ENCODE measurements at places on chromosomes 7 and 10.

DNA sequence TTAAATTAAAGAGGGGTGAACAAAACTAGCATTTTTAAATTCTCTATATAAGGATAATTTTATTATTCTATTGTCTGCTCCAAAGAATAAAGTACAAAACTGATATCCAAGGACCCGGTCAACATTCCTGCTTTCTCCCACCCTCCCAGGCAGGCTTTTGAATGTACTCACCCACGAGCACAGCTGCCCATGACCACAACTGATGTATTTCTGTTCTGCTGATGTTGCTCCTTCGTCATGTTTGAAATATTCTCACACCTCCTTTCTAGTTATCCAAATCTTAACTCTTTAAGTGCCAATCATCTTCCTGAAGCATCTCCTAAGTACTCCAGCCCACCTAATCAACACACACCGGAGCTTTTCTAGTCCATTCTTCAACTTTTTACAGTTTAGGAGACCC lies 46.7 kb downstream of the CALD1 start:
- DNase-seq = no peak

DNA sequence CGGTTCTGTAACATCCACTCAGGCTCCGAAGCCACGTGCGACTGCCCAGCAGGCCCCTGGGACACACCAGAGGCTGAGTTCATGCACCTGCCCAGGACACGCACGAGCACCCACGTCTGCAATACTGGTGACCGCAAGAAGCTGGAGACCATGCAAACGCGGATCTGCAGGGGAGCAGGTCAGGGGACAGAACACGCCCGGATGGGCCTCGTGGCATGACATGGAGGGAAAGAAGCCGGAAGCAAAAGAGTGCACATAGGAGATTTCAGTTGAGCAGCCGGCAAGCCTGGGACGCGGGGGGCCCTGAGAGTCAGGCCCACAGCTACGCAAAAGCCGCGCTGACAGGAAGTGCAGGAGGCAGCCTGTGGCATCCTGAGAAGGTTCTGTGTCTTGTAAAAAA lies 73.7 kb downstream of the FOXL3 start:
- peak; percentile 4 for DNase-seq

GRCh38 chr7:47741984-47742383 lies 160.1 kb upstream of the TNS3 start:
- DNase-seq = no peak

DNA sequence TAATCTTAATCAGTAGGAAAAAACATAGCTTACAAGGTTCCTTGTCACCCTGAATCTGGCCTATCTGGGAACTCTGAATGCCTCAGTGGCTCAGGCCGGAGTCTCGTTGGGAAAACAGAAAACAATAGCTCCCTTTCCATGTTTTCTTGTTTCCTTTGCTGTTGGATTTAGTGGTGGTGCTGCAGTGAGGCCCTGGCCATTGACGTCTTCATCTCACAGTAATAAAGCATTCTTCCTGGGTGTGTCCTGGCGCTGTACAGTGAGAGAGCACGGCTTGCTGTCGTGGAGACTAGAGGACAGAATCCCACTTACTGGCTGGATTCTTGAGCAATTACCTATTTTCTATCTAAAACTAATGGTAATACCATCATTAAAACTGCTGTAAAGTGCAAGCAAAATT lies 1.3 kb upstream of the SPOCK2 start:
- no peak for DNase-seq

- DNase-seq = no peak
Measured at GRCh38 chr7:155183655-155184054, 113.5 kb downstream of the HTR5A start.

DNA sequence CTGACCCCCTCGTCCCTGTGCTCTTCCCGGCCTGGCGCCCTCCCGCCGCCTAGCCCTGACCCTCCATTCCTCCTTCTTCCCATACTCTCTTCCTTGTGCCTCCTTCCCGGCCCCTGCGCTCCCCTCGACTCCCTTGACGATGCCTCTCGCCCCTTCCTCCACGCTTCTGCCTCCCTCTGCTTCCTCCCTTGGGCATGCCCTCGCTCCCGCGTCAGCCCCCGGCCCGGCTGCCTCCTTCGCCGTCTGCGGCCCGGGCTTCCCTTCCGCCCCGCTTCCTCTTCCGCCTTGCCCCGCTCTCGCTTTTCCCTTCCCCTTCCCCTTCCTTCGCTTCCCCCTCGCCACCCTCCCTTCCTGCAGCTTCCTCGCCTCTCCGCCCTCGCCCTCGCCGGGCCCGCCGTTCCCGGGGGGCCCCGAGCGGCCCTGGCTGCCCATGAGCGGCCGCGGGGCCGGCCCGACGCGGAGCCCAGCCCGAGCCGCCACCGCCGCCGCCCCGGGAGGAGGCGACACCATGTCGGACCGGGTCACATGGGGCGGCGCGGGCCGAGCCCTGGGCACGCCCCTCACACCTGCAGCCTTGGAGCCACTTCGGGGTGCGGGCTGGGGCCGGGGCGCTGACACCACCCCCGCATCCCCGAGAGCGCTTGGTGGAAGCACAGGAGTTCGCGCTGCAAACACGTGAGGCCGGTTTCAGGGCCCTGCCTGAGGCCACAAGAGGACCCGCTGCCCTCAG lies at the start of gene FBXW4:
Gene FBXW4, minus strand, starts transcription at position 497 of the 730 bp plus-strand sequence. Its CDS starts 65 bp downstream, at position 432.
- DNase-seq = no peak

GRCh38 chr10:114571316-114571999 lies 86.6 kb downstream of the ABLIM1 start:
- DNase-seq = no peak

DNA sequence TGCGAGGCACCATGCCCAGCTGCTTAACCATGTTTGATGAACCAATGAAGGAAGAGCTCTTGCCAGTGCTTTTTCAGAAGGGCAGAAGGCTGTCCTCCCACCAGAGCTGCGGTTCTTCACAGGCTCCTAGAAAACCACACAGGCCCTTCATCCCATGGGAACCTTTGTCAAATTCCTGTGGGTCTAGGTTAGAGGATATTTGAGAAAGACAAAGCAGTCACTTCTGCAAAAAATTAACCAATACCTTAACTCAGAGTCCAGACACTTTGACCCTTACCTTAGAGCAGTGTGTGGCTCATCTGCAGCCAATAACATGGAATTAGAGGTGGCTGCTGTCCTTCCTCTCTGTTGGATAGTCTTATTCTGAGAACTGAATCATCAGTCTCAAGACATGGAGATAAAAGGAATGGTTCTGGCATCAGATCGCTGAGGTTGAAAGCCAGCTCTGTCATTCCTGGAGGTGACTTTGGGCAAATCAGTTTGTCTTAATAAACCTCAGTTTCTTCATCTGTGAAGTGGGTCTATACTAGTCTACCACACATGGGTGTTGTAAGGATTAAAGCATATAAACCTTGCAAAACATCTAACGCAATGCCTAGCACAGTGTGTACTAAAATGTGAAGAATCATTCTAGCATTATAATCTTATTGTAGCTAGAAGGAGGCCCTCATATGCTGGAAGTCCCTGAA lies 65.1 kb upstream of the PIP4K2A start:
- no peak for DNase-seq

DNA sequence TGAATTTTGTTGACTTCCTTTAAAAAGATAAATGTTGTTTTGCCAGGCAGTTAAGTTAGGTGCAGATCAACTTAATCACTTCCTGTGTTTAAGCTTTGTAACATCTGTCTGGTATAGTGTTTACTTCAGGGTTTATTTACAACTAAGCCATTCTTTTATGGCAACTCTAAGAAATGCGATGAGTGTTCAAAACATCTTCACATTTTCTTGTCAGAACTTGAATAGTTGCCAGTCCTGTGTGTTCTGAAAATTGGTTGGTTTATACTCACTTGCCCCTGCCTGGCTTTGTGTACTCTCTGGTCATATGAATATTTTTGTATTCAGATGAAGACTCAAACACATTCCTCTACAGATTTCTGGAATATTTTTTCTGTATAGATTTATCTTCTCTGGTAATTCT lies 327.2 kb downstream of the MDFIC start:
- DNase-seq = no peak

- no peak for DNase-seq
Measured at GRCh38 chr7:47982610-47983009, 3.2 kb upstream of the HUS1 start.

DNA sequence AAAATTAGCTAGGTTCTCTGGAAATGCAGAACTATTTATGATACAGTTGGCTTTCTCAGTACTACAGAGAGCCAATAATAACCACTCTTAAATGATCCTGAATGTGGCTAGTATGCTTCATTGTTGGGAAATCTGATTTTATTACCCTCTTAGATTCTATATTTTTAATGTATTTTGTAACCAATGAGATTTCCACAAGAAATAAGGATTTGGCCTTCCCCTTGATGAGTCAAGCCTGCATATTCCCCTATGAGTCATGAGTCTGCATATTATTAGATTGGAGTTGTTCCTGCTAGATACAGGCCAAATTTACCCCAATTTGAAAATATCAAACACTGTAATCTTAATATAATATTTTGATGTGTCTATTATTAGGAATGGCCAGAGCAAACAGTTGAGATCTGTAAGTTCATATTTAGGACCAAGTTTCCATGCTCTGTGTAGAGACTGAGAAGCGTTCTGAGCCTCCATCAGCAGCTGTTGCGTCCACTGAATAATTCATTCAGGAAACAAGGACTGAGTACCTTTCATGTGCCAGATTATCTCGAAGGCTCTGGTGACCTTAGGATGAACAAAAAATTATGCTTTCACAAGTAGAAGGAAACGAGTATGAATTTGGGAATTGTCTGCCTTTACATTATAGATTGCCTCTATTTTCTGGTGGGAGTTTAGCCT lies 793.4 kb downstream of the NRG3 start:
- no peak for DNase-seq

GRCh38 chr10:74292871-74293427 lies 141.9 kb downstream of the ADK start:
- DNase-seq = no peak

DNA sequence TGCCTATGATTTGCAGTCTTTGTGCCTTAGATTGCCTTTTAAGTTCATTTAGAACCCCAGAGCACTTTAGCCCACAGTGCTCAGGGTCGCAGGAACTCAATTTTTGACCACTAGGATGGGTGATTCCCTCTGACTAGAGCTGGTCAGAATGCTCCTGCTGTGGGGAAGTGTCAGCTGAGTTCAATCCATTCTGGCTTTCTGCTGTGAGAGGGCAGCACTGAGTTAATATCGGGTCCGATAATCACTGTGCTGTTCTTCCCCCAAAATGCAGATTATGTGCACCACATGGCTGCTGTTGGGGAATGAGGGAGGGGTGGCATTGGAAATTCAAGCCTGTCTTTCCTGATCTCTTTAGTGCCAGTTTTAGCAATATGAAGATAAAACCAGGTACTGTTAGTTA lies 886.4 kb downstream of the DNAJB9 start:
- DNase-seq = no peak

GRCh38 chr10:98404571-98405359 lies 10.2 kb downstream of the PYROXD2 start:
- DNase-seq = no peak

DNA sequence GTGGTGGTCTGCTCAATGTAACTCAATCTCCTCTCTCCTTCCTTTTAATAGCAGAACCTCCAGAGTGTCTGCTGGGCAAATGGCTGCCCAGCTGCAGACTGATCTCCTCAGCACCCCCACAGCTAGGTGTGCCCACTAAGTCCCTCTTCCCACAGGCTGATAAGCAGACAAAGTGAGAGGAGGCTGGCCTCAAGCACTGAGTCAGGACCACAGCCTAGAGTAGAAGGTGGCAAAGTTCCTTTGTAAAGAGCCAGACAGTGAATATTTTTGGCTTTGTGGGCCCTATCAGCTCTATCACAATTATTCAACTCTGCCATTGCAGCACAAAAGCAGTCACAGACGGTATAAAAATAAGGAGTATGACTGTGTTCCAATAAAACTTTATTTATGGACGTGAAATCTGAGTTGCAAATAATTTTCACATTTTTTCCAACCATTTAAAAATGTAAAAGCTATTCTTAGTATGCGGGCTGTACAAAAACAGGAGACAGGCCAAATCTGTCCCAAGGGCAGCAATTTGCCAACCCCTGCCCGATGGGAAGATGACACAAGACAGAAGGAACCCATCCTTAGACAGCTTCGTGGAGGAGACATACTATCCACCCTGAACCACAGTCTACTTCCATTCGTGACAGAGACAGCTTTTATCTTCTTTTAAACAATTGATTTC lies 23.4 kb downstream of the JAZF1 start:
- DNase-seq = no peak

GRCh38 chr7:128056901-128057300 lies 25.7 kb upstream of the LRRC4 start:
- DNase-seq = no peak

DNA sequence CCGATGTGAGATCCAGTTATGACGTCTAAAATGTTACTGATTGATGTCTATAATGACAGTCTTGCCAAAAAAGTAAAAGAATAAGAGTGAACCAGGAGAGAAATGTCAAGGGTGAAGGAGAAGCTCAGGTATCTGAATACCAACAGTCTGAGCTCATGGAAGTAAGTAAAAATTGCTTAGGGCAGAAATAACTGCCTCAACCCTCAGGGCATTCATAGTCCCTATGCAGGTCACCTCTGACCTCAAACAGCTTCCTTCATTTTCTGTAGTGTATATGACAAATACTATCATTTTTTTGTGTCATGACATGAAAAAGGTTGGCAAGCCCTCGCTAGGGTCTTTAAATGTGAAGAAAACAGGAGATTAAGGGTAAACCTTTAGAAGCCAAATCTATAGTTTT lies 41.0 kb upstream of the MRPS16 start:
- DNase-seq = no peak

GRCh38 chr7:5094641-5095040 lies 49.0 kb downstream of the RBAK start:
- DNase-seq = no peak

GRCh38 chr10:106608066-106608465 lies 556.4 kb downstream of the SORCS1 start:
- DNase-seq = no peak

DNA sequence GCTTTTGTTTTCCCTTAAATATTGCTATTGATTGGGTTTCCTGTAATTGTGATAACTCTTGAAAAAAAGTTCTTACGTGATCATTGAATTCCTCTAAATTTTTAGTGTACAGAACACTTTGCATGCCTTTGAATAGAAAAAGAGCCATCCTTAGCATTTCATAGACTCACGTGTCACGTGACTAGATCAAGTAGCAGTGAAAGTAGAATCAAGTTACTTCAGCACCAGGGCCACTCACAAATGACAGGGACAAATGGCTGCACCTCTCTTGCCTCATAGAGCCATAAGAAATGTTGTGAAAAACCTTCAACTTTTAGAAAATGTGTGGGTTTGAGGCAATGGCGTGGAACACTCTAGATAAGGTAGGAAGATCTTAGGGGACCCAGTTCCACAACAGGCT lies 203.8 kb downstream of the ZEB1 start:
- DNase-seq = no peak

GRCh38 chr7:39130857-39131526 lies 153.3 kb downstream of the POU6F2 start:
- DNase-seq = peak; percentile 58

Measured in right kidney (tissue), 9 donors.